ENCODE measurements at places on chromosomes 7 and 10.

DNA sequence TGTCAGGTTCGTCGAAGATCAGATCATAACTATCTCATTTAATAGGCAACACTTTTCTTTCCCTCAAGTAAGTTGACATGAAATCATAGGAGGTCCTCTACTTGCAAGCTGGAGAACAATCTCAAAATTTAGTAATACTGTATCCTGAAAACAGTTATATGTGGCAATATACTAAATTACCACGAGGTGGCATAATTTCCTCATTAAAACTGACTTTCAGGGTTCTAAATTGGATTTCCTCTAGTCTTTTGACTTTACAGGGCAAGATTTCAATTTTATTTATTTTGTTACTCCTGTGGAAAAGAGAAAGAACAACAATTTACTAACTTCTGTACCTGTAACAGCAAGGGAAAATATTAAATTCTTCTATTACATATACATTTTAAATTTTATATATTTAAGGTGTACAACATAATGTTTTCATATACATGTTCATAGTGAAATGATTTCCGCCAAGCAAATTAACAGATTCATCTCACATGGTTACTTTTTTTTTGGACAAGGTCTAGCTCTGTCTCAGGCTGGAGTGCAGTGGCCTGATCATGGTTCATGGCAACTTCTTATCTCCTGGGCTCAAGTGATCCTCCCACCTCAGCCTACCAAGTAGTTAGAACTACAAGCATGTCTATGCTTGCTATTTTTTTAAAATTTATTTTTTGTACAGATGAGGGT lies 53.4 kb upstream of the CYP2C18 start:
- peak; percentile 59 for DNase-seq

- DNase-seq: no peak
These were observed 367.8 kb upstream of the GALNT17 start for GRCh38 chr7:70763961-70764691.

DNA sequence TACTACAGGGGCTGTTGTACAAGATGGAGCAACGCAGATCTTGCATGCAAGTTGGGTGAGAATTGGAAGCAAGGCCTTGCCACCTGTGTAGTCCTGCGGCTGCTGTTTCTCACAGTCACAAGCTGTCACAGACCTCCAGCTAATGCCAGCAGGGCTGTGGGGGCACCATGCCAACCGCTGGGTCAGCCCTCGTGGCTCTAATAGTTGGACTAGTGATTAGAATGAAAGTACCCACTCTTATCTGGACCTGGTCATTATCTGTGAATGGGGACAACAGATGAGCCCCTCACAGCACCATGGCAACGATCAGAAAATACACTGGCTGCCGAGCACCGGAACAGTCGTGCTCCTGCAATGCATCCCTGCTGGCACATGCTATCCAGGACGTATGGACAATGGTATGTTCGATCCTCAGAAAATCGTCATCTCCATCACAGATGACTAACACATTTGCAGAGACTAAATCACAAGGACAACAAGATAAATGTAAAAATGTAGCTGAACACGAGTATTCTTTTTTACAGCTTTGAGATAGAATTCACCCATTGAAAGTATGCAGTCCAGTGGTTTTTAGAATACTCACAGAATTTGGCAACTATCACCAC lies 80.4 kb upstream of the CALN1 start:
- DNase-seq: no peak

GRCh38 chr10:77494327-77494726 lies 143.3 kb downstream of the KCNMA1 start:
- DNase-seq: no peak

GRCh38 chr7:101922631-101923601 lies 105.5 kb downstream of the CUX1 start:
- DNase-seq: no peak

- no peak for DNase-seq
These were observed 76.1 kb downstream of the SKIDA1 start for GRCh38 chr10:21449288-21449966.

DNA sequence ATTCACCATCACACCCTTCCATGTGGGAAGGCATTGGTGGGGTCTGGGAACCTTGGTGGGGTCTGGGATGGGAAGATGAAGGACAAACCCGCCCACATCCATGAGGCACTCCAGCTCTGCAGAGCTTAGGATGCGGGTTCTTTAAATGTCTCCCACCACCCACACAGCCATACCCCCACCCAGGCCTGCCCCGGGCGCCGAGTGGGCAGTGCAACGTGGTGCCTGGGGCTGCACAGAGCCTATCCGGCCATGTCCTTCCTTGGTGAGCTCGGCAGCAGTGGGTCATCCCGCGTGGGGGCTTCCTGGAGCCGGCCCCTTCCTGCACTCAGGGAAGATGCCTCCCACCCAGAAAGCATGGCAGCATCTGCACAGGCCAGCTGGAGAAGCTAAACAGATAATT lies 163.5 kb upstream of the TCERG1L start:
- no peak for DNase-seq

GRCh38 chr10:105950410-105950809 lies 1214.1 kb downstream of the SORCS1 start:
- DNase-seq: peak; percentile 29

DNA sequence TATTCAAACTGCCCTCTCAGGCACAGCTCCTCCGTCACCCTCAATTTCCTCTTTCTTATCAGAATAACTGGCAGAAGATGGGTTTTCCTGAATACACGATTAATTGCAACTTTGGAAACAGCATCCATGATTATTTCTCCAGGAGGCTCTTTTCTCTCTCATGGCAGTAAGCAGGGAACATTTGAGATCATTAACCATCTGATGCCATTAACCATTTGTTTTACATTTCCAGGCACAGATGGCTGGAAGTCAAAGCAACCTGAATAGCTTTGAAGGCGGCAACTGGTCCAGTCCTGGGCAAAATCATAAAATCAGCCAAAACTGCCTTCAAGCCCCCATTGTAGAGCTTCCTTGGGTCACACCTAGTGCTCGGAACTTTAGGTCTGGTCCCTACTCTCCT lies 289.5 kb upstream of the AOAH start:
- no peak for DNase-seq

GRCh38 chr10:35706959-35707358 lies 64.9 kb upstream of the FZD8 start:
- DNase-seq: no peak

- no peak for DNase-seq
These were observed 115.5 kb upstream of the DIP2C start for GRCh38 chr10:804787-805619.

DNA sequence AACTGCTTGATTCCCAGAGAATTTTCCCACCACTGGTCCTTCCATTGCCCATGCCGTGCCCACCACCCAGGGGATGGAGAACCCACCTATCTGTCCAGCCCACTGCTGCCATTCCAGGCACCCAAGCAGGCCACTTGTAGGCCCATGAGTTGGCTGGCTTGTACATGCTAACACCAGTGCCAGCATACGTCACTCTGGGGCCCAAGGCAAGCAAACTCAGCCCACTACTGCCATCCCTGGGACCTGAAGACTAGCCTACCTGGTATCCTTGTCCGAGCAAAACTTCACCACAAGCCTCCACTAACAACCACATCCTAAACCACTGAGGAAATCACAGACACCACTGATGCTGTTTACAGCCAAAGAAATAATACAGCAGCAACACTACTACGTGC lies 44.7 kb upstream of the CDK6 start:
- no peak for DNase-seq

DNA sequence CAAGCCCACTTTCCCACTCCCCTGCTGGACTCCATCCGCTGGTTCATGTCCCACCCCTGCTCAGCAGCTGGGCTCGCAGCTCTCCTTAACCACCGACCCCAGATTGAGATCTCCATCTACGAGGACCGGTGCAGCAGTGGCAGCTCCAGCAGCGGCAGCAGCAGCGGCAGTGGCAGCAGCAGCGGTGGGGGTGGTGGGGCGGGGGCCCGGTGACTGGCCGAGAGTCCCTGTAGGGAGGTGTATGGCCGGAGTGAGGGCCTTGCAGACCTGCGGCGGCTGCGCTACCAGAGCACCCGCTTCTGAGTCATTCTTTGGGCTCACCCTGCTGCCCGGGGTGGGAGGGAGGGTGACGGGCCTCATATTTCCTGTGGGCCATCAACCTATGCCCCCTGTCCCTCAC lies 15.8 kb downstream of the GOLGA7B start:
- DNase-seq: no peak

GRCh38 chr10:15460661-15461060 lies 89.6 kb upstream of the FAM171A1 start:
- no peak for DNase-seq

GRCh38 chr10:110455446-110455845 lies 42.3 kb upstream of the DUSP5 start:
- no peak for DNase-seq
